ENCODE measurements at places on chromosomes 11 and 22.
A peak's percentile ranks its signal among the peaks of the same experiment; 100 is the strongest.

DNA sequence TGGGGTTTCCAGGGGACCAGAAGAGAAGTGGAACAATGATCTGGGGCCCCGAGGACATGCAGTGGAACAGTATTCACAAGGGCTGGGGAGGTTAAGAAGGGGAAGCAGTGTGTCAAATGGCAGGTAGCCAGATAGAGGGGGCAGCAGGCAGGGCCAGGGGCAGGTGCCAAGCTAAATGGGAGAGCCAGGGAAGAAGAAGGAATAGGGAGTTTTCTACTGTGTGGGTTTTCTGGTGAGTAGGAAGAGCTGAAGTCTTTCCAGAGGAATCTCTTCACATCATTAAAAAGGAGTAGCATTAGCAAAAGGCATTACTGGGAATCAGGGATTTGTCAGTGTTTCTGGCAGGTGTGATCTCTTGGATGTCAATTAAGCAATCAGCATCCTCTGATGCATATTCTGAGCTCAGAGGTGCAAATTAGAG lies 55.8 kb downstream of the IRAG1 start:
- no peak for DNase-seq

GRCh38 chr11:12102588-12103410 lies 7.6 kb upstream of the MICAL2 start:
- no peak for DNase-seq

GRCh38 chr11:32109592-32109991 lies 18.7 kb downstream of the RCN1 start:
- DNase-seq, result no peak

- no peak for DNase-seq
Measured at GRCh38 chr11:83147895-83148294, 9.0 kb upstream of the PCF11 start.

- no peak for DNase-seq
Measured at GRCh38 chr11:95877291-95877690, 46.6 kb downstream of the MTMR2 start.

DNA sequence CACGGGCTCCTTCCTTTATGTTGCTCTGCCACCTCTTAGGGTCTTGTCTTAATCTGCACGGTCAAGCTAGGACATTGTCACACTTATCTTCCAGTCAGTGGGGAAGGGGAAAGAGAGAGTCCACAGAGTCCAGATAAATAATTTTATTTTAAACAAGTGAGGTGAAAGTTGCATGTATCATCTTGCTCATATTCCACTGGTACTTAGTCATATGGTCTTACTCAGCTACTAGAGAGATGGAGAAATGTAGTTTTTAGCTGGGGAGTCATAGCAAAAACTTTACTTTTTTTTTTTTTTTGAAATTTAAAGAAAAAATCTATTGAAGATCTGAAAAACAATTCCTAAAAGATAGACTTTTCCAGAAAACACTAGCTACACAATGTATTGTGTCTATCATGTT lies 29.0 kb downstream of the PDE3B start:
- no peak for DNase-seq

- DNase-seq, result no peak
Measured at GRCh38 chr11:101321222-101321621, 191.6 kb upstream of the PGR start.

GRCh38 chr11:103906291-103906867 lies 130.1 kb upstream of the DDI1 start:
- DNase-seq, result no peak

DNA sequence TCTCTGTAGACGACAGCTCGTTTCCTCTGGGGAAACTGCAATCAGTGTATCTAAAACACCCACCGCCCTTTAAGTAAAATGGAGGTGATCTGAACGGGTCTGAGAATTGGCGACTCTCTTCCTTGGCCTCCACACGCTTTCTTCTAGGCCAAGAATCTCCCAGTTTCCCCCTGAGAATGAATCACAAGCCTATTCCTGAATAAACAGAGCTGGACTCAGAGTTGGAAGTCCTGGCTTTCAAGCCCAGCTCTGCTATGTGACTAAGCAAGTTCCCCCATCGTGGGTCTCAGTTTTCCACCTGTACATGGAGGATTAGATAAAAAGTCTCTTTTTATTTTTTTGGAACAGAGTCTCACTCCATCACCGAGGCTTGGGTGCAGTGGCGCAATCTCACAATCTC lies 200.4 kb downstream of the MN1 start:
- DNase-seq, result no peak

DNA sequence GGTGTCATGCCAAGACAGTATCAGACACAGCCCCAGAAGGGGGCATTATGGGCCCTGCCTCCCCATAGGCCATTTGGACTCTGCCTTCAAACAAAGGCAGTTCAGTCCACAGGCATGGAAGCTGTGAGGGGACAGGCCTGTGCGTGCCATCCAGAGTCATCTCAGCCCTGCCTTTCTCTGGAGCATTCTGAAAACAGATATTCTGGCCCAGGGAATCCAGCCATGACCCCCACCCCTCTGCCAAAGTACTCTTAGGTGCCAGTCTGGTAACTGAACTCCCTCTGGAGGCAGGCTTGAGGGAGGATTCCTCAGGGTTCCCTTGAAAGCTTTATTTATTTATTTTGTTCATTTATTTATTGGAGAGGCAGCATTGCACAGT lies 14.6 kb downstream of the IL10RA start:
- no peak for DNase-seq

DNA sequence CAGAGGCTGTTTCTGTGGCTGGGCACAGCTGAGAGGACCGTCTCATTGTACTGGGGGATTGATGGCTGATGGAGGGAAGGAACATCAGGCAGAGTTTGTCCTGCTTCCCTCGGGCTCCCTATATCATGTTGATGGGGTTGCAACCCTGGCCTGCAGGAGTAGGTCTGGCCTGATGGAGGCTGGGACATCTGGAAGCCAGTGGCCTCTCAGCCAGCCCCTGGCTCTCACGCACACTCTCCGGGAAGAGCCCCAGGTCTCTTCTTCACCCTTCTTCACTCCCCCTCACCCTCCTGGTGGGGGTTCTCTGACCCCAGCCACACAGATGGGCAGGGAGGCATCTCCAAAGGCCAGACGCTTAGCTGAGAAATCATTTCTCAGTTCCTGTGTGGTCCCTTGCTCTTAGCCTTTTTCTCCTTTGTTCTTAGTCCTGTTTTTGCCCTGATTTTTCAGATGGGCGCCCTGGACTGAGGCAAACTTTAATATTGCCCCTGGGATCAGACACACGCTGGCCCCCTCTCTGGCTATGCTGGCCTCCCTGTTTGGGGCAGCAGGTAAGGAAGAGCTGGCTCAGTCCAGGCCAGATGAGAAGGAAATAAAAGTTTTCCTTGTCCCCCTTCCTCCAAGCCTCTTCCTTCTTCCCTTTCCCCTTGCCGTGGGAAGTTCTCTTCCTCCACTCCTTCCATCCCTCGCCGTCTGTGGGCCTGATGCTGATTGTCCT lies 13.9 kb upstream of the ANO1 start:
- no peak for DNase-seq

GRCh38 chr22:49664371-49664881 lies 163.2 kb downstream of the BRD1 start:
- DNase-seq, result no peak

DNA sequence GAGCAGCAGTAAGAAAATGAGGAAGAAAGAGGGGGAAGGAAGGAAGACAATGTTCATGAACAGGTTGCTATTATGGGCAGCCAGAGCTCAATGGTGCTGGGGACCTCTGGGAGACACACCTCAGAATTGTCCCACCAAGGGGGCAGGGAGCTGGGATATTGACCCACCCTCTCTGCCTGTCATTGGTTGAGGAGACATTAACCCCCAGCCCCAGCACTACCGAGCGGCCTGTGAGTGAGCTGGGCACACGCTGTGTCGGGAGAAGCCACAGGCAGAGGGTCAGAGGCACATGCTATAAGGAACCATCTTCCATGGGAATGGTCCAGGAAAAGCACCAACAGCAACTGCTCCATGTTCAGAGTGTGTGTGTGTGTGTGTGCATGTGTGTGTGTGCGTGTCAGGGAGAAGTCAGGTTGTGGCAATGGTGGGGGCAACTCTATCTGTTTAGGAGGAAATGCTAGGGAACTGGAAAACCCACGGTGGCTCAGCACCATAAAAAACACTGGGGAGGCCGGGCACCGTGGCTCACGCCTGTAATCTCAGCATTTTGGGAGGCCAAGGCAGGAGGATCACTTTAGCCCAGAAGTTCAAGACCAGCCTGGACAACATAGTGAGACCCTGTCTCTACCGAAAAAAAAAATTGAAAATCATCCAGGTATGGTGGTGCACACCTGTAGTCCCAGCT lies 49.2 kb downstream of the CD6 start:
- DNase-seq, result no peak

GRCh38 chr11:36192425-36193289 lies 96.6 kb downstream of the COMMD9 start:
- DNase-seq, result no peak

DNA sequence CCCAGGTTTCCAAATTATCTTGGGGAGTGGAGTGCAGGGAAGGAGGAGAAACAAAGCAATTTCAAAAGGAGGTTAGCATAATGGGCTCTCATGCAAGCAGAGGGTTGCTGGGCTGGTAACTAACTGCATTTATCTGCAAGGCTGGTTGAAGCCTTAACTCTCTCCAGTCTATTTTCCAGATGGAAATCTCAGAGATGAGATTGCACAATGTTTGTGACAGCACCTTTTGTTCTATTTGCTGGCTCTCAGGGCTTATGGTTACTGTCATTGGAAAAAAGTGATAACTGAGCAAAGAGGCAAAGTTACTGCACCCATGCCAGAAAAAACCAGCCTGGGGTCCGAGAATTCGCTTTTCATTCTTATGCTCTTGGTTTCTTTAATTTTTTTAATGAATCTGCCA lies 33.2 kb downstream of the ABCC8 start:
- DNase-seq, result no peak

DNA sequence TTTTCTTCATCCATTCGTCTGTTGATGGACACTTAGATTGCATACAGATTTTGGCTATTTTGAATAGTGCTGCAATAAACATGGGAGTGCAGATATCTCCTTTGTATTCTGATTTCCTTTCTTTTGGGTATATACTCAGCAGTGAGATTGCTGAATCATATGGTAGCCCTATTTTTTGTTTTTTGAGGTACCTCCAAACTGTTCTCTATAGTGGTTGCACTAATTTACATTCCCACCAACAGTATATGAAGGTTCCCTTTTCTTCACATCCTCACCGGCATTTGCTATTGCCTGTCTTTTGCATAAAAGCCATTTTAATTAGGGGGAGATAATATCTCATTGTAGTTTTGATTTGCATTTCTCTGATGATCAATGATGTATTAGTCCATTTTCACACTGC lies 96.1 kb downstream of the PRR5L start:
- DNase-seq, result no peak

DNA sequence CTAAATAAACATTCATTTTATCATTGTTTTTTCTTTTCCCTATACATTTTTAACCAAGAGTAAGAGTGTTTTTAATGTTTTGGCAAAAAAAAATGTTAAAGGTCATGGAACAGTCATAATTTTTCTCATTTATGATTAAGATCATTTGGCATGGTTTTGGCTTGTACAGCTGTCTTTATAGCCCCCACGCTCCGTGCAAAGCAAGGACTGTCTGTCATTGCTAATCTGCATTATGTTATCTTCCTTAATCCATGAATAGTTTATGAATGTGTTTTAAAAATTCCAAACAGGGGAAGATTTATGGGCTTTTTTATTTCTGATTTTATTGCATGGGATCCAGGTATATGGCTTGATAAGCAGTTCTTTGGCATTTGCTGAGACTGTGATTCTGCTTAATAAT lies 28.1 kb downstream of the PGM2L1 start:
- DNase-seq, result no peak

DNA sequence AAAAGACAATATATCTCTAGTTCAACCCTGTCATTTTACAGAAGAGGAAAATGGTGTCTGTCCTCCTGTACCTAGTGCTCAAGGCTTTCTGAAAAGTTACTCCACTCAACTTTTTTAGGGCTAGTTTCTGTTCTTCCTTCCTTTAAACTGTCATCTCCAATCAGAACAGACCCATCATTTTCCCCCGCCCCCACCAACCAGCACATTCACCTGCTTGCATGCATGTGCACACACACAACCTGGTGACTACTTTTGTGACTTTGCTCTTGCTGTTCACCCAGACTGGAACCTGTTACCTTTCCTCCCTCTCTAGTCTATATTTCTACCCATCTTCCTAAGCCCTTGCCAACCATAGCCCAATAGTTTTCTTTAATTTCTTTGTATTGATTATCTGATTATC lies 5.6 kb downstream of the FBXO7 start:
- DNase-seq, result no peak

- no peak for DNase-seq
Measured at GRCh38 chr11:8220261-8221045, 43.2 kb downstream of the LMO1 start.

DNA sequence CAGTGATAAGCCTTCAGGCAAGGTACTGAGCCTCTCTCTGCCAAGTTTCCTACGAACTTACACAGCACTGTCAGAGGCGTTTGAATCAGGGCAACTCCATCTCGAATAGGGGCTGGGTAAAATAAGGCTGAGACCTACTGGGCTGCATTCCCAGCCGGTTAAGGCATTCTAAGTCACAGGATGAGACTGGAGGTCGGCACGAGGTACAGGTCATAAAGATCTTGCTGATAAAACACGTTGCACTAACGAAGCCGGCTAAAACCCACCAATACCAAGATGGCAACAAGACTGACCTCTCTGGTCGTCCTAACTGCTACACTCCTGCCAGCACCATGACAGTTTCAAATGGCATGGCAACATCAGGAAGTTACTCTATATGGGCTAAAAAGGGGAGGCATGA lies 20.4 kb upstream of the POGLUT3 start:
- DNase-seq, result no peak

GRCh38 chr11:6320411-6321155 lies at the start of gene CAVIN3:
TSS of gene CAVIN3 (minus strand) at chr11:6320501. CDS start at chr11:6320476, 25 bp downstream.
- peak; percentile 11 for DNase-seq

DNA sequence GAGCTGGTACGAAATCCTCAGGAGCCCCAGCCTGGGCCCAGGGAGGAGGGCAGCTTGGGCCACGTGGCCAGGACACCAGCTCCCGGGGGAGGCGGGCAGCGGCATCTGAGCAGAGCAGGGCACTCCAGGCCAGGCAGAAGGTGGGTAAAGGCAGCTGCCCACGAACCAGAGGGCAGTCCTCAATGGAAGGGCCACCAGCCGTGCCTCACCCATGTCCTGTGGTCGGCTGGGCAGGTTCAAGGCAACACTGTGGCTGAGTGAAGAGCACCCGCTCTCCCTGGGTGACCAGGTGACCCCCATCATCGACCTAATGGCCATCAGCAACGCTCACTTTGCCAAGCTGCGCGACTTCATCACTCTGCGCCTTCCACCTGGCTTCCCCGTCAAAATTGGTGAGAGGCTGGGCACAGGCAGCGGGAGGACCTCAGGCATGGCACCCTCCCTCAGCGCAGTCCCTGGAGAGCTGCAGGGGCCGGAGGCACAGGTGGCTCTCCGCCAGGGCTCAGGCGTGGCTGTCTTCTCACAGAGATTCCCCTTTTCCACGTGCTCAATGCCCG lies 2.5 kb upstream of the SSH3 start:
- DNase-seq, result no peak

- DNase-seq, result no peak
Measured at GRCh38 chr11:34865261-34865660, 50.9 kb downstream of the APIP start.

DNA sequence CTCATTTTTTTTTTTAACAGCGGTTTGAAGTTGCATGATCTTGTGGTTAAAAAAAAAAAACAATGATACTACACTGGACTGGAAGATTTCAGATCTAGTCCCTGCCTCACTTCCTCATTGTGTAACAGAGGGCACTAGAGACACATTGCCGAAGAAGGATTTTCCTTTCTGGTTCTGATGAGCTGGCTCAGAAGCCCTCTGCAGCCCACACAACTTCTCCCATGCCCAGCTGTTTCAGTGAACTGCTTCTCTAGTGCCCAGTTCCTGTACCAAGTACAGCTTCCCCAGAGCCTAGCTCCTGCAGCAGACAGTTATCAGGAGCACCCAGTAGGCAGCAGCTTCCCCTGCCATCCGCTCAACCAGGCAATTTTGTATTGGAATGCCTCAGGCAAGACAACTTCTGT lies 29.5 kb upstream of the ANO5 start:
- no peak for DNase-seq
